Vein endothelial cell (primary cell): ENCODE measurements at places on chromosomes 7 and 10. TPM values are rescaled to one million over a fixed set of nuclear protein-coding genes. Genes with fewer than 3 reads are reported as not detected.

RBP3 gene
- total RNA-seq: not detected in 2 replicates

AS3MT gene
- 0.10 and 0.98 TPM in 2 replicates for total RNA-seq

GBX1 gene
- under 0.01 TPM in 1 of 2 replicates, not detected in the other for total RNA-seq

SH3PXD2A gene
- 2.6 and 4.9 TPM in 2 replicates for total RNA-seq

C7orf57 gene
- total RNA-seq: not detected in 2 replicates

GATA3 gene
- total RNA-seq: 0.29 and 0.33 TPM in 2 replicates

NKX1-2 gene
- total RNA-seq: not detected in 2 replicates

AKR1C8 gene
- total RNA-seq: not detected in 2 replicates

CHN2 gene
- total RNA-seq: 1.6 and 2.5 TPM in 2 replicates

TCERG1L gene
- not detected in 2 replicates for total RNA-seq

NYAP1 gene
- 4.0 and 4.6 TPM in 2 replicates for total RNA-seq

SLC18A2 gene
- total RNA-seq: not detected in 2 replicates

OR9A2 gene
- total RNA-seq: 0.33 TPM in 1 of 2 replicates, not detected in the other

ACBD7 gene
- total RNA-seq: 0.65 and 1.9 TPM in 2 replicates

SPDYE1 gene
- not detected in 2 replicates for total RNA-seq

LRRC18 gene
- total RNA-seq: not detected in 2 replicates

ENTPD1 gene
- 40.5 and 41.2 TPM in 2 replicates for total RNA-seq

GTPBP4 gene
- total RNA-seq: 36.3 and 38.6 TPM in 2 replicates

PIP gene
- not detected in 2 replicates for total RNA-seq

LRGUK gene
- 0.33 and 0.57 TPM in 2 replicates for total RNA-seq

TRIM50 gene
- not detected in 2 replicates for total RNA-seq

CYP2E1 gene
- total RNA-seq: 0.76 and 1.3 TPM in 2 replicates

GPR15LG gene
- not detected in 2 replicates for total RNA-seq

GPR85 gene
- total RNA-seq: 0.98 and 2.8 TPM in 2 replicates

VENTX gene
- total RNA-seq: not detected in 2 replicates

ZPBP gene
- total RNA-seq: not detected in 2 replicates

LAMB1 gene
- total RNA-seq: 725 and 949 TPM in 2 replicates

MYH16 gene
- total RNA-seq: 0.33 and 0.38 TPM in 2 replicates

PRLHR gene
- total RNA-seq: not detected in 2 replicates

DIP2C gene
- 7.8 and 8.3 TPM in 2 replicates for total RNA-seq
